BE2C (cell line): ENCODE measurements at places on chromosomes 5 and 9.
A peak's percentile ranks its signal among the peaks of the same experiment; 100 is the strongest.

GRCh38 chr9:112078432-112078831, 96.7 kb downstream of the SUSD1 start:
- DNase-seq: no peak

- DNase-seq: peak; percentile 61
These were observed 479.4 kb downstream of the DMAC1 start for GRCh38 chr9:7320139-7320538.

DNA sequence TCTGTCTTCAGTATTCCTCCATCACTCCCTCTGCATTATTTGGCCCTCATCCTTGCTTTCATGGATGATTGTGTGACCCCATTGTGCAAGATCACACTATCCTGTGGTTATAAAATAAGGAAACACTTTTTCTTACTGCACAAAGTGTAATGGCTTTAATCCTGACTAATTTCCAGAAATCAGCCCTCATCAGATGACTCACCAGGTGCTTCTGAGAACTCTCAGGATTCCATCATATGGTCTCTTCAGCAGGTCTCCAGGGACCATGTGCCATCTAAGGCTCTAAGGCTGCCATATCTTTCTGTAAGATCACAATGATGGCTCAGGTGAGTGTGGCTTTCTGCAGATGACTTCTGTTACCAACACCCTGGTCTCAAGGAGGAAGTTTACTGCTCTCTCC, 27.3 kb upstream of the FER start:
- DNase-seq: no peak

DNA sequence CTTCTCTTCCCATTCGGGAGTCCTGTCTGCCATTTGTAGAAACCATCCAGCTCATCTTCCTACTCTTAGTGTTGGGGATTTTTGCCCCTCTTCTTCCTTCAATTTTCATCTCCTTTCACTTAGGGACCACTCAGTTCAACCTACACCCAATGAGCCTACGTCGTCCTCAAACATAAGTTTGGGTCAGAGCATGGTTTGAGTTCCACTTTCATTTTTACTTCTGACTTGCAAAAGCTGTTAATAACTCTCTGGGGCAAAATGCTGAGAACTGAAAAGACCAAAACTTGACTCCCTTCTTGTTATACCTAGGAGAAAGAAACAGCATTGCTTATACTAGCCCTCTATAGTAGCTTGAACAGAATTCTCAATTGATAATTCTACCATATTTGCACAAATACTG, 381.5 kb upstream of the MPDZ start:
- no peak for DNase-seq

DNA sequence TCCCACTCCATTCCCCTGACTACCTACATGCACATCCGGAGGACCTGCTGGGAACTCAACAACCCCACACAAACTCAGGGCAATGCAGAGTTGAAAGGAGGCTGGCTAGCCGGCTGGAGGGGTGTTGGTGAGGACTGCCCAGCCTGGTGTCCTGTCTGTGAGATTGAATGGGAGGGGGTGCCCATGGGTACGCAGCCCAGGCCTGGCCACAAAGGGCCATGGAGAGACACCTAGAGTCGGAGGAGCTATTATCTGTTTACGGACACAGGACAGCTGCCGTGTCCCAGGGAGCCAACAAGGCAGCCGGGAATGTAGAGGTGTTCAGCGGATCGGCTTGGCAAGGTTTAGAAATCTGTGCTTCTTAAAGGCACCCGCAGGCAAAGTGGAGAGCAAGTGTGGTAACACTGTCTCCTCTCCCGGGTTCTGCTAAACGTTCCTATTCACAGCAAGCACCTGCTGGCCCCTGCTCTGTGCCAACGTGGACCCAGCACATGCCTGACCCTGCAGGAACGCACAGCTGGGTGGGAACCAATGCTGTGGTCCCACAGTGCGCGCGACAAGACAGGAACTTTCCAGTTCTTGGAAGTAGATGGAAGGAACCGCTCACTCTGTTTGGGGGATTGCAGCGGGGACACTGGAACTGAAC, 166.7 kb downstream of the DAB2IP start:
- no peak for DNase-seq
